NCI-H2171 (cell line): ENCODE measurements at places on chromosomes 2 and 18.
A peak's percentile ranks its signal among the peaks of the same experiment; 100 is the strongest.

DNA sequence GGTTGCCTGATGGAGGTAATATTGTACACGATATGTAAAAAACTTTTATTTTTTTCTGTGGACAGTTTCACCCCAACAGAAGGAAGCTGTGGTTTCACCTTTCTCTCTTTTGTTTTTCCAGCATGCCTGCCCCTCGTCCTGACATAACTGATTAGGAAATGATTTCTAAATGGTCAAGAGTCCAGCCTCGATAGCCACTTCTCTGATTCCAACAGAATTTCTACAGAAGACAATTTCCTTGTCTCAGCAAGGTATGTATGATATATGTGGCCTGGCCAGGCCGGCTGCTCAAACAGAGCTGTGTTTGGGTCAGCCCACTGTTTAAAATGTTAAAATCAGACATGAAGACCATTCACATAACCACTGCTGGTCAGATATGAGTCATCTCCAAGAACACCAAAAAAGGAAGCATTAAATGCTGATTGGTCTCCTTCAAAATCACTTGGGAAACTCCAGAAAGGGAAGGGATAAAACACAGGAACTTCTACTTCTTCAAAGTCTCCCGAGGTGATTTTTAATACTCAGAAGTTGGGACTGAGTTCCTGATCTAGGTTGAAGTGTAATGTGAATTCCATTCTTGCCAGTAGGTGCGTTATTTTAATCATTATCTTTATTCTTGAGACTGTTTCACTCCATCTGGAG lies 22.3 kb downstream of the ATP8B1 start:
- DNase-seq, result no peak

DNA sequence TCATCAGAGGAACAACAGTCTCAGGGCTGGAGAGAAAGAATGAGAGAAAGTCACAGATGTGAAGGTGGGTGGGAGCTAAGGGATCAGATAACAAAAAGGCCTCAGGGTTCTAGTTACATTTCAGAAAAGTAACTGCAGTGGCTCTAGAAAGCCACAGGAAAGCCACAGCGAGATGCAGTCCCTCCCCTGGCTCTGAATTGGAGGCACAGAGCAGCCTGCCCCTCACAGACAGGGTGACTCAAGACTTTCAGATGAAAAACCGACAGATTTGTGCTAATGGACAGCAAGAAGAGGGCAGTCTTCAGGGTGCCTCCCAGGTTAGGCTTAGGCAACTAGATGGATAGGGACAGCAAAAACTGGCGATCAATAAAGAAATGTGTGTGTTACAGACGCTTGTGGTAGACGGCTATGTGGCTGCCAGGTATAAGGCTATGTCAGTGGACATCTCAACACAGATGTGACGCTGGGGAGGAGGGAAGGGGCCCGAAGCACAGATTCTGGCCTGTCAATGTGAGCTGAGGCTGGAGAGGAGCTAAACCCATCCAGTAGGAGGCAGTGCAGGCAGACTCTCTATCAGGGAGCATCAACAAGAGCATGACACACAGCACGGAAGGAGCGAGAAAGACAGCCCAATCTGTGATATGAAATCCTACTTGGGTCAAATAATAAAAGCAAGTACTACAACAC lies 26.2 kb downstream of the UNC50 start:
- no peak for DNase-seq

DNA sequence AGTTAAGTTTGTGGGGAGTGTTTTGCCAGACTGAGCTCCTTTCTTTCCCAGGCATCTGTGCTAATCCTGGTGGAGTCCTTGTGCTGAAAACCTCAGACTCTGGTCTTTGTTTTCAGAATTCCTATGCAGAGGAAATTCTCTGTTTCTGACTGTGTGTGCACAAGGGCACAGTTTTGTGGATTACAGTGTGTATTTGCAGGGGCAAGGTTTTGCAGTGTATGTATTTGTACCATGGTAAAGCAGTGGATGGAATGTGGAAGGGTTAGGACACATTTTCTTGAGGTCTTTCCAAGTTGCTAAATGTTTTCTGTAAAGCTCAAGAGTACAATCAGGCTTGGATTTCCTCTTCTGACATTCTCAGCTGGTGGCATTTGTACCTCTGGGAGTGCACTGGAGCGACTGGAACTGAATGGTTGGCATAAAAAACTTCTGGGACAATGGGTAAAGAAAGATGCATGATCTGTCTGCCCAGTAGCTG lies 139.5 kb upstream of the RND3 start:
- DNase-seq, result no peak

- no peak for DNase-seq
These were observed 97.2 kb upstream of the OTOS start for GRCh38 chr2:240237609-240238174.

GRCh38 chr2:60958361-60958760 lies 59.2 kb upstream of the PEX13 start:
- no peak for DNase-seq

- DNase-seq, result no peak
These were observed 218.2 kb downstream of the ARL4C start for GRCh38 chr2:234278556-234279255.

- DNase-seq, result no peak
These were observed 124.5 kb downstream of the TMEM131 start for GRCh38 chr2:97871096-97871780.

- no peak for DNase-seq
These were observed 8.9 kb upstream of the MYL12A start for GRCh38 chr18:3238742-3239141.

DNA sequence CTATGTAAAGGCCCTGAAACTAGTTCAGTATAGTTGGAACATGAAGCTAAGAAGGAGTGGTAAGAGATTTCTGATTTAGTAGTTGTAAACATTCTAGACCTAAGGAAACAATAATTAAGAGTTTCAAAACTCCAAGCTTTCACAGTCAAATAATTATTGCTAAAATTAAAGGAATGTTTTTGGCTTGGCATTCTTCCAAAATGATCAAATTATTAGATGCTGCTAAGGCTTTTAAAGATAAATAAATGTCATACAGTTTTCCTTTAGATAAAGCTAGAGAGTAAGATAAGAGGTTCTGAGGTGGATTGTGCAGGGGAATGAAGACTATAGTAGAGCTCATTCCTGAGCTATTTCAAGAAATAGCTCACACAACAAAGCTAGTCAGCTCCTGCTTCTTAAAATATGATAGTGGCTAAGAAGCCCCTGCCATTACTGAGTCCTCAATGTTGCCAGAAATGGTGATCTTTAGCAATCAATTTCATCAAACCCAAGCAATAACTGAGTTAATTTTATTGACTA lies 45.3 kb downstream of the ZC3H15 start:
- DNase-seq, result no peak

GRCh38 chr2:88100489-88100858 lies 27.4 kb downstream of the FABP1 start:
- no peak for DNase-seq

DNA sequence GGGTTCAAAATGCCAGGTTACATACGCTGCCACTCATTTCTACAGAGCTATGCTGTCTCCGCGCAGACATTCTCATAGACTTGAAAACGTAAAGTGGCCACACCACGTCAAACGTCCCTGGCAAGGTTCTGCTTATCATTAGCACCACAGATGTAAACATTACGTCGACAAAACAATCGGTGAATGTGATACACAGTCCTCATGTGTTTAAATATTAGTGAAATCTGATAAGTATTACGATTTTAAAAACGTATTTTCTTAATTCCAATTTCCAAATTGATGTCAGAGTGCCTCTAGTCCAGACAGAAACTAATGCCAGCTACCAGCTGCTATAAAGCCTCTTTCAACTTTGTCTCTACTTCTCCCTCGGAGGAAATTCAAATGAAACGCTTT lies 1.2 kb downstream of the STK17B start:
- no peak for DNase-seq

- DNase-seq, result no peak
These were observed 107.2 kb downstream of the GALNT3 start for GRCh38 chr2:165686800-165687199.

GRCh38 chr2:182831101-182831500 lies 35.3 kb downstream of the FRZB start:
- DNase-seq, result peak; percentile 80

GRCh38 chr2:160227293-160227915 lies 27.3 kb upstream of the ITGB6 start:
- no peak for DNase-seq

DNA sequence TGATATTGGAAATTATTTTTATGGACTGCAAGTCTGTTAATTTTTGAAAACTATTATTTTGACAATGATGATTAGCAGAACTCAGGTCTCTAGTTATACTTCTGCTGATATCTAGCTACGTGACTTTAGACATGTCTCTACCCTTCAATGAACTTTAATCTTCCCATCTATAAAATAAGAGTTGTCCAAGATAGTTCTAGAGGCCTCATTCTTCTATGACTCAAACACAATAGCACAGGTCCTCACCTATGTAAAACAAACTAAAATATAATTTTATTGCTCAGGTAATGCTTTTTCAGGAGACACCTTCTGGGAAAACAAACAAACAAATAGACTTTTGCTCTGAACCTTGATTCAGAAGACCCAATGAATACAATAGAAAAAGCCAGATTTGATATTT lies 544.4 kb upstream of the SETBP1 start:
- no peak for DNase-seq

GRCh38 chr2:85215448-85216401 lies 82.5 kb downstream of the TCF7L1 start:
- DNase-seq, result no peak

- DNase-seq, result no peak
These were observed 89.9 kb upstream of the STON1 start for GRCh38 chr2:48440103-48440390.

DNA sequence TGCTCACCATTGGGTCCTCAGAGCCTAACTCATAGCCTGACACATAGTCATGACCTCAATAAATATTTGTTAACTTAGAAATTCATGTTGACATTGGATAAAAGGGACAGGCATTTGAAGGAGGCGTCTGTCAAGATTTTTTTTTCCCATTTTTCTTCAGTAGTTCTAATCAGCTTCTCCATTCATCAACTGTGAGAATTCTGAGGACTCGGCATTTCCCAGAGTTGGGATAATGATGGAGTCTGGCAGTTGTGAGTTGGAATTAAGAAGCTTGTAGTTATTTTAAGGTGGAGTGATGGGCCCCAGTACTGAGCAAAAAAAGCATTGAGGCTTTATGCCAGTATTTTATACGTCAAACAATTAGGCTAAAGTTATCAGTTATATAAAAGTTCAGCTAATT lies 4.6 kb downstream of the SPATS2L start:
- no peak for DNase-seq

DNA sequence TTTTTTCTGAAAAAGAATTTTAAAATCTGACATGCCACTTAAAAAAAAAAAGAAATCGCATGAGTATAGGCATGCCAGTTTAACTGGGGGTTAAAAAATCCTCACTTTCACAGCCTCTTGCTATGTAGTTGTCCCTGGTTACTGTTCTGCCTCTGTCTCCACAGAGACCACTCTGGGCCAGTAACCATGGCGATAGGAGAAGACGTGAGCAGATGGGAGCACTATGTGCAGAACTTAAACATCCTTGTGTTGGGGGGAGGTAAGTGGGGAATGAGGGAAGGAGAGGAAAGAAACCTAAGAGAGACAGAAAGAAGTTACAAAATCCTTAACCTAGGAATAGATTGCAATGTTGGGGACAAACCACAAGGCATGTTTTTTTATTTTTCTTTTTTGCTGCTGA lies 75.9 kb upstream of the CYRIA start:
- DNase-seq, result no peak

DNA sequence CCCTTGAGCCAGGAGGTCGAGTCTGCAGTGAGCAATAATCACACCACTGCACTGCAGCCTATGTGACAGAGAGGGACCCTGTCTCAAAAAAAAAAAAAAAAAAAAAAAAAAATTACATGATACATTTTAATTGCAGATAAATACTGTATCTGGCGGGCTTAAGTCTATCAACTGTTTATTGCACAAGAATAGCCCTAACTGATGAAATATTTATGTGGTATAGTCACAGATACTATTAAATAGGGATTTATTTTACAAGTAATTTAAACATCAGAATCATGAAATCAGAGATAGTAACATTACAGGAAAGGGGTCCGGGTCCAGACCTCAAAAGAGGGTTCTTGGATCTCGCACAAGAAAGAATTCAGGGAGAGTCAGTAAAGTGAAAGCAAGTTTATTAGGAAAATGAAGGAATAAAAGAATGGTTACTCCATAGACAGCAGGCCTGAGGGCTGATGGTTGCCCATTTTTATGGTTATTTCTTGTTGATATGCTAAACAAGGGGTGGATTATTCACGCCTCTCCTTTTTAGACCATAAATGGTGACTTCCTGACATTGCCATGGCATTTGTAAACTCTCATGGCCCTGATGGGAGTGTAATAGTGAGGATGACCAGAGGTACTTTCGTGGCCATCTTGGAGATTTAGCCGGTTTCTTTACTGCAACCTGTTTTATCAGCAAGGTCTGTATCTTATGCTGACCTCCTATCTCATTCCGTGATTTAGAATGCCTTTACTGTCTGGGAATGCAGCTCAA lies 166.6 kb downstream of the PMAIP1 start:
- DNase-seq, result no peak

DNA sequence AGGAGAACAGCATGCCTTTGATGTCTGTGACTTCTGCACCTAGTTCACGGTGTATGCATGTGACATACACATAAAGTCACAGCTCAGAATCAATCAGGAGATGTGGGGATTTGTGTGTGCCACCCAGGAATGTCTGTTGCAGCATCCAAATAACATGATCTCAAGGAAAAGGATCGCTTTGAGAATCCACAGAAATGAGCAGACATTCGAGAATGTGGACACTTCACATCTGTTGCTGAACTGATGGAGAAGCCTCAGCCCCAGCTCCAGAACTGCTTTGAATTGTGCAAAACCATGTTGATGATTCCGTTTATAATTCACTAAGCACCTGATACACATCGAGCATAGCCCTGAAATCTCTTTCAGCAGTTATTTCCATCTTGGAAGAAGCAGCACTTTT lies 208.6 kb downstream of the CMPK2 start:
- no peak for DNase-seq

DNA sequence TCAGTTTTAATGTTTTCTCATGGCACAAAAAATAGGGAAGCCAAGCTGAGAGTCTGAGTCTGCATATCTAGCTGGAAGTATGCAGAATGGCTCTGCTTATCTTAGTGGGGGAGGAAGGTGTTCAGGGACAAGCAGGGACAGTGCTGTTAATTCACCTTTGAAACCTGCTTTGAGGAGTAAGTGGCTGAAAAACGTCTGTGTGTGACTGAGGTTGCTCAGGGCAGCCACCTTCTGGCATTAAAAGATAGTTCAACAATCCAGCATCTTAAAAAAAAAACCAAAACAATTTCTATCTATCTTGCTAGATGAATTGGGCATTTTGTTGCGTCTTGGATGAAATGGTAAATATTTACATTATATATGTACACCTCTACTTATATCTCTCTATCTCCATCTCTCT lies 2.0 kb upstream of the TRPM8 start:
- DNase-seq, result no peak

- DNase-seq, result no peak
These were observed 49.6 kb downstream of the LINC00305 start for GRCh38 chr18:64099244-64099643.

GRCh38 chr2:203826704-203827103 lies 40.9 kb upstream of the CTLA4 start:
- DNase-seq, result no peak

GRCh38 chr2:103353774-103354173 lies 591.9 kb downstream of the TMEM182 start:
- DNase-seq, result no peak
